ENCODE measurements at places on chromosomes 7 and 10. TPM values are rescaled to one million over a fixed set of nuclear protein-coding genes. Genes with fewer than 3 reads are reported as not detected.

The NRP1 gene
- total RNA-seq: 204 TPM

The SFTPA2 gene
- not detected for total RNA-seq

The TMEM236 gene
- total RNA-seq: 0.19 TPM

The ELN gene
- 0.09 TPM for total RNA-seq

The MYL10 gene
- not detected for total RNA-seq

The ACTL6B gene
- total RNA-seq: not detected

The LIPJ gene
- total RNA-seq: not detected

The HDAC9 gene
- 1.8 TPM for total RNA-seq

The FGF8 gene
- not detected for total RNA-seq

The ZNF503 gene
- 0.72 TPM for total RNA-seq

The CTNNA3 gene
- total RNA-seq: not detected

The PVRIG gene
- not detected for total RNA-seq

The CDC14C gene
- total RNA-seq: not detected

The ASIC3 gene
- total RNA-seq: not detected

The SLC13A1 gene
- not detected for total RNA-seq

The GSTO2 gene
- 0.66 TPM for total RNA-seq

The RNLS gene
- total RNA-seq: 1.5 TPM

The ZPBP gene
- not detected for total RNA-seq

The OR2A5 gene
- not detected for total RNA-seq

The PDAP1 gene
- 29.6 TPM for total RNA-seq

The RHOBTB1 gene
- 28.9 TPM for total RNA-seq

The DNAH11 gene
- total RNA-seq: 0.63 TPM

The NEUROD6 gene
- total RNA-seq: not detected

The HTRA1 gene
- total RNA-seq: 131 TPM

The OR13A1 gene
- total RNA-seq: not detected

The EPHB6 gene
- 3.4 TPM for total RNA-seq

The PAOX gene
- 7.0 TPM for total RNA-seq

The GRK5 gene
- total RNA-seq: 48.8 TPM

The MMS19 gene
- total RNA-seq: 83.9 TPM

The TMEM72 gene
- total RNA-seq: not detected

The ADAM22 gene
- 0.38 TPM for total RNA-seq

All from endothelial cell of coronary artery (primary cell).